Left hindlimb (tissue), 1 donor: ENCODE measurements at places on chromosomes 11 and 22.

- no peak for DNase-seq
These were observed 54.0 kb downstream of the ZNRF3 start for GRCh38 chr22:28937206-28938025.

DNA sequence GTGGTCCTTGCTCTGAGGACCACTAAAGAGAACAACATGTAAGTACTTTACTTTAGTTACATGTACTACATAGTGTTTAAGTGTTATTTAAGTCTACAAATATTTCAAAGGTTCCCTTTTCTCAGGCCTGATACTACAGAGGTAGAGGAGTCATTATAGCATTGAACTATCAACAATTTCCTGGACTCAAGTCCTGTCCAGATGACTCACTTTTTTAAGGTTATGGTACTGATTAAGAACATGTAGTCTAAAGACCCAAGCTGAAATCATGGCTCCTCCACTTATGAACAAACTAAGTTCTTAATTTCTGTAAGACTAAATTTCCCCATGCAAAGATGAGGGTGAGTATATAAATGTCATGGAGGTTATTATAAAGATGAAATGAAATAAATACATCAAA is 74.7 kb downstream of the NARS2 start:
- no peak for DNase-seq

DNA sequence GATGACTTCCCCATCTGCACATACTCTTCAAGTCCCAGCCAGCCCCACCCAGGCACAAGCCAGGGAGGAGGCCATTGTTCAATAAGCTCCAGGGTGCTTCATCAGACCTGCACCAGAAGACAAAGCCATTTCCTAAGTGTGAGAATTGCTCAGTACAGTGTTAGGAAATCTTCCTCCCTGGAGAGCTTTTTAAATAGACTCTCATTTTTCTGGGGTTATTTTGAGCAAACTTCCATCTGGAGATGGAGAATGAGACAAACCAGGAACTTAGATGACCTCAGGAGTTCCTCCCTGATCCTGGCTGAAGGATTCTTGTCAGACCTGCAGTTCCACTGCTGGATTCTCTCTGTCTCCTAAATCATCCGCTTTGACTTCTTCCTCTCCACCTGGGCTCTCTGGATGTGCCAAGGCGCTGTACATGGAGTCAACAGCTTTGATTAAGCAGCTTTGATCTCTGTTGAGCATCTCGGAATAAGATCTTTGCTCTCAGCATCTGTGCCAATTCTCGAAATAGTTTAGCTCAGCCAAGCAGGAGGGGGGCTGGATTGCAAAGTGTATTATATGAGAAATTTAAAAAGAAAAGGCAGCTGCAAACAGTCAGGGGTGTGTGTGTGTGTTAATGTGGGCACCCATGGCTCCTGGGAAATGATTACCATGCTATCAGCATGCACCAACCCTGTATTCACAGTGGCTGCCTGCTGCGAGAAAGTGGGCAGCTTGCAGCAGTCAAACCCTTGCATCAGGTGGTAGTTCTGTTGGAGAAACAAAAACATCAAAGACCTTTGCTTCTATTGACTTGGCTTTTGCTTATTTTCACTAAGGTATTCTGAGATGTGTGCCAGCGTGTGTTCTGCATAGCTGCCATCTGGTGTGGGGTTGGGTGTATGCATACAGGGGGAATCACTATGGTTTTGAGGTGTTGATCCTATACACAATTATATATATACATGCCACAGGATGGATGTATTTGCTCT is 70.2 kb upstream of the NAV2 start:
- no peak for DNase-seq

DNA sequence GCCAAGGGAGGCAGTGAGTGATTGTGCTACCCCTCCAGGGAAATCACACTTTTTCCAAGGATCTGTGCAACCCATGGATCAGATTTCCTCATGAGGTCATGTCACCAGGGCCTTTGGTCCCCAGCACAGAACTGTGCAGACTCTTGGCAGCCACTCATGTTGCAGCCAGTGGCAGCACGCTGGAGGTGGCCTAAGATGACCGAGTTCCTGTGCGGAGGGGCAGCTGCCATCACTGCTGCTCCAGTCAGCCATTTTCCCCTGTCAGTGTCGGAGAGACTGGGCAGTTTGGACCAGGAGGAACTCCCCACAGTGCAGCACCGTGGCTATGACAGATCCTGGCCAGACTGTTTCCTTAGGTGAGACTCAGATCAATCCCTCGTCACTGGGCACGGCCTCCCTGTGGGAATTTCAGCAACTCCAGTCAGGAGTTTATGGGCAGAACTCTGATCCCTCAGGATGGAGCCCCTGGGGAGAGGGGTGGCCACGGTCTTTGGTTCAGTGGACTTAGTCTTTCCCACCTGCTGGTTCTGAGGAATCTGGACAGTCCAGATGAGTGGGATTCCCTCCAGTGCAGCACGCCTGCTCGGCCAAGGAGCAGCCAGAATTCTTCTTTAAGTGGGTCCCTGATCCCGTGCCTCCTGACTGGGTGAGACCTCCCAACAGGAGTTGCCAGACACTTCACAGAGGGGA is 194.6 kb upstream of the CARD18 start:
- no peak for DNase-seq

- DNase-seq, result no peak
These were observed 1339.8 kb downstream of the LRRC4C start for GRCh38 chr11:40119661-40120060.

- no peak for DNase-seq
These were observed 62.6 kb downstream of the CTTN start for GRCh38 chr11:70460964-70461363.
